Lung microvascular endothelial cell (primary cell): ENCODE measurements at places on chromosomes 2 and 18.
A peak's percentile ranks its signal among the peaks of the same experiment; 100 is the strongest.

DNA sequence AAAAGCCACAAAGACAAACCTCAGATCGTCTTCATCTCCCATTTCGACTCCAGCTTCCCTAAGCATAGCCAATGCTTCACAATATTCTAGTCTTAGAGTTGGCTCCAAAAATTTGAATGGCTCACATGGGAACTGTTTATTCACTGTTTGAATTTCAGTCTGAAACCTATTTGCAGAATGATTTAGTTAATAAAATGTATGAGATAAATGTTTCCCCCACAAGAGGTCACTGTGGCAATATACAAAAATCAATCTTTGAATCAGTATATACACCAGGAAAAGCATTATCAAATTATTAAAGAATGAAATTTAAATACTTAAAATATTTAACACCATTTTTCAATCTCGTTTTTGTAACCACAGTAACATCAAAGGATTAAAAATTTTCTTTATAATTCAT lies 40.0 kb upstream of the MCM6 start:
- DNase-seq = peak; percentile 68

GRCh38 chr18:68355637-68356036 lies 359.3 kb downstream of the TMX3 start:
- DNase-seq = no peak

- DNase-seq = no peak
Measured at GRCh38 chr2:156864325-156864724, 393.2 kb upstream of the GALNT5 start.

DNA sequence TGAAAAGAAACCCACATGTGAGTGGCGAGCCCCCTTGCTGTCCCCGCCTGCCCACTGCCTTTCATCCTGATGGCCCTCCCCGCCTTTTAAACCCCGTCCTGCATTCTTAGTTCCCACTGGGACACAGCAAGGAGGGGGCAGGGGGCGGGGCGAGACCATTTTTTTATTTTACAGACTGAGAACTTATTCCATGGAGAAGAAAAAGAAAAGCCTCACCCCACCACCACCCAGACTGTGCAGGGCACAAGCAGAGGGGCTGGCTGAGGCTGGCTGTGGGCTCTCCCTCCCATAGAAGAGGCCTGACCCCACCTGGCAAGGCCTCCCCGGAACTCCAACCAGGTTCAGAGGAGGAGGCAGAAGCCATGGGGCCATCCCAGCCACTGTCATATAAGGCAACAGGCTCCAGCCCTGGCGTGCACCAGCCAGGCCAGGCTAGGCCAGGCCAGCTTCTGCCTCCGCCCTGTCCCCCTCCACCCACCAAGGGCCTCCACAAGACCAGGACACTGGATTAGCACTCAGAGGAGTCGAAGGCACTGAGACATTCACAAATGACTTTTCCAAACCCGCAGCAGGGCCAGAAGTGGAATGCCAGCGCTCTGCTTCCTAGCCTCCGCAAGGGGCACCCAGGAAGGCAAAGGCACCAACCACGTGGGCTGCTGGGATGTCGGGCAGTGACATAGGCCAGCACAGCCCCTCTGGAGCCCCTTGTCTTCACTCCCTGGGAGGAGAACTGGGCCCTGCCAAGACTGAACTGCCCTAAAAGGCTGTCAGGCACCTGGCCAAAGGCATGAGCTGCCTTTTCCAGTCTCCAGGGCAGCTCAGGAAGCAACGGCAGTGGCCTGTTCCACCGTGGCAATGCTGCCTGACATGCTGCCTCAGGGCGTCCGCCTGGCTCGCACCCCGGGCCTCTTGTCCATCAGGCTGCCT lies 37.5 kb upstream of the SEMA4C start:
- no peak for DNase-seq

DNA sequence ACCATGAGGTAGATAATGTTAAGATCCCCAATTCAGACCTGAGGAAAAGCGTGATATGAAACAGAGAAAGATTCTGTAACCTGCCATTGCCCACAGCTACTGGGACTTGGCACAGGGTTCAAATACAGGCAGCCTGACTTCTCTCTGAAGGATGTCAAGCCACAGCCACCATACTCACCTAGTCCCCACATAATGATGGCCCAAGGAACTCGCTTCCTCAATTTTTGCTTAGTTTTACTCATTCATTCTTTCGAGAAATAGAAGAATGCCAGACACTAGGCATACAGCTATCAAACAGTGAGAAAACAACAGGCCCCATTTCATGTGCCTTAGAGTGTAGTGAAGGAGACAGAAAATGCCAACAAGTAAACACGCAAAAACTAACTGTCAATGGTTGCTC lies 980 bp upstream of the SULT1C4 start:
- no peak for DNase-seq
